ENCODE measurements at places on chromosomes 12 and 14. TPM values are rescaled to one million over a fixed set of nuclear protein-coding genes. Genes with fewer than 3 reads are reported as not detected.
A peak's percentile ranks its signal among the peaks of the same experiment; 100 is the strongest.

Gene SLC38A1
- total RNA-seq, result 57.1 TPM

Gene ITGB7
- 11.4 TPM for total RNA-seq

DNA sequence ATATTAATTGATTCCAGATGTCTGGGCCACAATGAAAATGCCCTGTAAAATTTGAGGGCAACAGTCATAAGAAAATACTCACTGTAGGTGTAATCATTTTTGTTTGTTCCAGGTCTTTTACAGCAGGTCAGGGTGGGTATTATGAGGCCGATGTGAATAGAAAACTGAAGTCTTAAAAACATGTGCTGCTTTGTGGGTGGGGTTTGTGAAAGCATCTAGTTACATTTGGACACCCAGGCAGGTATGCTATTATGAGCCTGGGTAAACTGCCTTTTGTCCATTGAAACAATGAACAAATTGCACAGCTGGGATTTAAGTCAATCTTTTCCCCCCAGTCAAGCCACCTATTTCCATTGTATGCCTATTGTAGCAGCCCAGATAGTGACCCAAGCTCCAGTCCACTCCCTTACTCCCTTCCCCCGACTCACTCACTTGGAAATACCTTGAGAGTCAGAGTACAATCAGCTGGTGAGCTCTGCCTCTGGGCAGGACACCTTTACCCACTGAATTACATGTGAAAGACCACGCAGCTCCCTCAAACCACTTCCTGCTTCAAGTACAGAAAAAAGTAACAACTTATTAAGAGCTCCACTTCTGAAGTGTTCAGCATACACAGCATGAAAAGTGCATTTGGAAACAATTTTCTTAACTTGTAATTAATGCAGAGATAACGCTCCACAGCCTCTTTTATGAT is 1.8 kb downstream of the IGF1 start:
- DNase-seq, result no peak

GRCh38 chr12:130281153-130281799 is 56.4 kb upstream of the PIWIL1 start:
- DNase-seq, result peak; percentile 45
